ENCODE measurements at places on chromosomes 4 and X.

DNA sequence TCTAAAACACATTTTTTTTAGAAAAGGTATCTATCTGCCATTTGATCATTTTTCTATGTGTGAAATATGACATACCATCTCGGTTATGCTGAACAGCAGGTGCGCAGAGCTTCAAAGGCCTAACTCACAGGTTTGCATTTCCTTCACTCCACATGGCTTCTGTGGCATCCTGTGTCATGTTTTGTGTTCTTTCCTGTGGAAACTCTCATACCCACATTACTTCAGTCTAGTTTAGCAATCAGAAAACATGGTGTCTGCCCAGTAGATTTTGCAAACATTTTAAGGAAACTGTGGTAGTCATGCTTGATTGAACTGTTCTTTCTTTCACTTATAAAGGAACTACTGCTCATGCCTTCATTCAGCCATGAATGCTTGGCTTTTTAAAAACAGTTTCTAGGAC lies 11.3 kb upstream of the ARAP2 start:
- peak; percentile 47 for DNase-seq

- DNase-seq, result no peak
Observed at GRCh38 chr4:68256284-68256683, 10.8 kb upstream of the TMPRSS11B start.

- DNase-seq, result no peak
Observed at GRCh38 chr4:53937918-53938317, 126.5 kb downstream of the CHIC2 start.

- DNase-seq, result no peak
Observed at GRCh38 chr4:31338000-31338399, 617.8 kb downstream of the PCDH7 start.
